Left hindlimb (tissue), 1 donor: ENCODE measurements at places on chromosomes 2 and 18.

DNA sequence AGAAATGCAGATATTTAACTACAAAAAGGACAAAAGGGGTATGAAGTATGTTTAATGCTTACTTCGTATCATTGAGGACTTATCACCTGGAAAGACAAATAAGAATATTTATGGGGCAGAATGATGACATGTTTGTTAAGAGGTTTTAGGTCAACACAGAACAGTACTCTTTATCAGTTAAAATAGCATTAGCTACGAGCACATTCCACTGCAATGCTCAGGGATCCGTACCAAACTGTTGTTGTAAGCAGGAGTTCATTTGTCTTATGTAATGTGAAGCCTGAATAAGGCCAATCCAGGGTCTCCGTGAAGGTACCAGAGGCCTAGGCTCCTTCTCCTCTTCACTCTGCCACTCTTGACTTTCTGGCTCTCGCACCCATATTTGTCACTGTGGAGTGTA is 465.7 kb upstream of the NRP2 start:
- DNase-seq, result no peak

- DNase-seq, result no peak
Observed at GRCh38 chr2:119208791-119209203, 14.8 kb upstream of the STEAP3 start.

- DNase-seq, result no peak
Observed at GRCh38 chr2:121599963-121600651, 49.2 kb downstream of the CLASP1 start.

- DNase-seq, result no peak
Observed at GRCh38 chr2:83689402-83689801, 769.7 kb downstream of the SUCLG1 start.

- DNase-seq, result no peak
Observed at GRCh38 chr2:21740484-21740883, 616.7 kb downstream of the TDRD15 start.

DNA sequence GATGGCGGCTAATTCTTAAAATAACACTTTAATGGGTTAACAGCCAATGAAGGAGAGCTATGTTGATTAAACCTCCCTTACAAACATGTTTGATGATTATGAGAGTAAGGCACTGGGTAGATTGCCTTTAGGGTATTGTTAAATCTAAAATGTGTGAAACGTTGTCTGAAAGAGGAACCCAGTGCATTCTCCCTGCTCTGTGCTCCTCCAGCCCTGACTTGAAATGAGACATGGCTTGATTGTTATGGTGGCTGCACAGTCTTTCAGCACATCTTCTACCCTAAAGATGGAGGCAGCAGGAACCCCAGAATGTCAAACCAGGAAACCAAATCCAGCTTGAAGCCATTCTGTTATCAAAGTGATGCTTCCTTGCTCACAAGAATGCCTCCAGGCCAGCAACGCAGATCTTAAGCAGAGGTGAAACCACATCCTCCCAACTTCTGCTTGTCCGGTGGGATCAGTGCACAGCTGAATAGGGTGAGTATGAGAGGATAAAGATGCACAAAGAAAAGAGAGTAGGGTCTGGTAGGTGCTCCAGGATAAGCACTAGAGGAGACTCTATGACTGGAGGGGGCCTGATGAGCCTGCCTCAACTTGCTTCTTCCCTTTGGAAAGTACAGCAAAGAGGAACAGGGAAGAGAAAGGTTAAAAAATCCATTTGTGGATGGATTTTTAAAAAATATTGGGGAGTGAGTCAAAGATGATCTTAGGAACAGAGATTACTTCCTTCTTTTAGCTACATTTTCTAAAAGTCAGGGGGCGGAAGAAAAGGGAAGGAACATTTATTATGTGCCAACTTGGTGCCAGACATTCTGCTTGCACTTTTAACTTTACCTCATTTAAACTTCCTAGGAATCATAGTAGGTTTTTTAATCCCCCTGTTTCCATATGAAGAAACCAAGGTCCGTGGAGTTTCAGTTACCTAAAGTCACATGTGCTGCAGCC is 523.0 kb downstream of the TXNL1 start:
- DNase-seq, result no peak

DNA sequence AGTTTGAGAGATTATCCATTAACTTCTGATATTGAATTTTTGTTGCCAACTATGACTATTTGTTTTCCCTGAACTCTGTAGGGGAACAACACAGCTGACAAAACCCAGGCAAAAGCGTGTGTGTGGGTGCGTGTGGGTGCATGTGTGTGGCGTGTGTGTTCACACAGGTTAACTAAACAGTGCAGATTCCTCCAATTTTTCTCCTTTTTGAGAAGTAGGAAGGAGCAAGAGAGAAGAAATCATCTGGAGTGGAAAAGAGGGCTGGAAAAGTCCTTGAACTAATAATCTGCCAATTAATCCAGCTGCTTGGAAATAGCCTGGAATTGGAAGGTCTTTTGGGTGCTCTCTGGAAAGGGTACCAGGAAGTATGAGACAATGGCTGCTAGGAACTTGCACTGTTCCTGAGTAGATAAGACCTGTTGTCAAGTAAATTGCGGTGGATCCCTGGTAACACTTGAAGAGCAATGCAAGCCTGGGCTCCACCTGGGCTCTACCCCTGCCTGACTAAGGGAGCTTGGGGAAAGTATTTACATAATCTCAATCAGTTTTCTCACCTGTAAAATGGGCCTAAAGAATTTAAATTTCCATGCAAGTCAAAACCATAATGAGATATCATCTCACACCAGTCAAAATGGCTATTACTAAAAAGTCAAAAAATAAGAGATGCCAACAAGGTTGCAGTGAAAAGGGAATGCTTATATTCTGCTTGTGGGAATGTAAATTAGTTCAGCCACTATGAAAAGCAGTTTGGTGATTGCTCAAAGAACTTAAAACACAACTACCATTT is 40.5 kb upstream of the IL1R1 start:
- no peak for DNase-seq
